ENCODE measurements at places on chromosomes 3 and 15.

DNA sequence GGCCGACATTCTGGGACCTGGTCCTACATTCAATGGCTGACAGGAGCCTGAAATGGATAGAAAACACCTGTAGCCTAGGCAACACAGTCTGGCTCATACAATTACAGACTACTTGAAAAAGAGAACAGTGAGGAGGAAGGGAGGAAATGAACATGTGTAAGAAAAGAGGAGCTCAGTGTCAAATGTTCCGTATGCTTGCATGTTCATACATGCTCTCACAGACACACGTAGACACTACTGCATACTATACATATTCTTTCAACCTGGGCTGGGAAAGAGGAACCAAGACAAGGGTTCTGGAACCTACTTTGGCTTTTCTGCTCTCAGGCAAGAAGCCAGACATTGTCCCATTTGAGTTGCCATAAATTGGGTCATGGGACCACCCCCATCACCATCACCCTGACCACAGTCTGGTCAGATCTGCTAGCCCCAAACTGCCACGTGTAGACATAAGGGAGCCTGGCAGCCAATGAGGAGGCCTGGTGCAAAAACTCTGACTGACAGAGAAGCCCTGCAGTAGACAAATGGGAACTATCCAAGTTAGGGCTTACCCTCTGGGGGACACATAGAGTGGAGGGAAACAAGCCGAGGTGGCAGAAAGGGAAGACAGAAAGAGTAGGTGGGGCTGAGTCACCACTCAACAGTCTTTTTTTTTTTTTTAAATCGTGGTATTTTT, 310.0 kb downstream of the SHQ1 start:
- DNase-seq = peak; percentile 72

DNA sequence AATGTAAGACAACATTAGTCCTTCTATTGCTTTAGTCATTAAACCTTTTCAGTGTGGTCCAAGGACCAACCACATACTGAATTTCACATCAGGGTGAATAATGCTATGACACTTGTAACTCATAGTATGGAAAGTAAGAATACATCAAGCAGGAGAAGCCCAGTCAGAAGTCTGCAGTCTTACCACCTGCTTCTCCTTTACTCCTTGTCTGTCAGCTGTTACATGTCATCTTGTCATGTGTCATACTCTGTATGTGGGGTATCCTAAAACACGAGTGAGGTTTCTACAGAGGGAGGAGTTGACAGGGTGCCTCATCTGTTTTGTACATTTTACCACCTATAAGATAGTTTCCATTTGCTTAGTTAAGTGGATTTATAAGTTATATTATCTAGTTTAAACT, 32.8 kb upstream of the EID1 start:
- no peak for DNase-seq

DNA sequence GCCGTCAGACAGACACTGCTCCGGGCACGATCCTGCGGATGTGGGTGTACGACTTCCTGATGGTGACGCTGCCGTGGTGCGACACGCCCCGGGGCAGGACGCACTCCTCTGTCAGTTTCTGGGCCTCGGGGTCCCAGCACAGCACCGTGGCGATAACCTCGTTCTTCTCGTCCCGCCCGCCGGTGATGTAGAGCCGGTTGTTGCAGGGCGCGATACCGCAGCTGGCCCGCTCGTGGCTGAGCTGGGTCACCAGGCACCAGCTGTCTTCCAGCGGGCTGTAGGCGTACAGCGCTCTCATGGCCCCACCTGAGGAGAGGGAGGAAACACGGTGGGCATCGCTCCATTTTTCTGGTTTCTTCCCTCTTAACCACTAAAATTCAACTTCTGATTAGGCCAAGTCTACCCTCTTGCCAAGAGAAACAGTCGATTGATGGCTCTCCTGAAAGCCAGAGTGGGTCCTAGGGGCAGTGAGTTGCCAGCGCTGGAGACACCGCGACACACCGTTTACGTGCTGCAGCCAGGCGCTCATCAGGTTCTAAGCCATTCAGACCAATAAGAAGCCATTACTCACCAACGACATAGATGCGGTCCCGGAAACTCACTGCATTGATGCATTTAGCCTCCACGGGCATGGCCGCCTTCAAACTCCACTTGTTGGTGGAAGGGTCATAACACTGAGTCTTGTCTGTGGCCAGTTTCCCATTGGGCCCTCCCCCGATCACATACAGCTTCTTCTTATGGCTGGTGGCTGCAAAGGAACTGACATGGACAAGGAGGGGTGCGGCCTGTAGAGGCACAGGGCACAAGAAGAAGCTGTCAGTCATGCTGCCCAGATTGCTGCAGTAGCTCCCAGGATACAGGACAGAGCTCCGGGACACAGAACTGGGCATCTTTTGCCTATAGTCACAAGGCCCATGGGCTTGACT, 63.3 kb downstream of the KLHL6 start:
- no peak for DNase-seq

DNA sequence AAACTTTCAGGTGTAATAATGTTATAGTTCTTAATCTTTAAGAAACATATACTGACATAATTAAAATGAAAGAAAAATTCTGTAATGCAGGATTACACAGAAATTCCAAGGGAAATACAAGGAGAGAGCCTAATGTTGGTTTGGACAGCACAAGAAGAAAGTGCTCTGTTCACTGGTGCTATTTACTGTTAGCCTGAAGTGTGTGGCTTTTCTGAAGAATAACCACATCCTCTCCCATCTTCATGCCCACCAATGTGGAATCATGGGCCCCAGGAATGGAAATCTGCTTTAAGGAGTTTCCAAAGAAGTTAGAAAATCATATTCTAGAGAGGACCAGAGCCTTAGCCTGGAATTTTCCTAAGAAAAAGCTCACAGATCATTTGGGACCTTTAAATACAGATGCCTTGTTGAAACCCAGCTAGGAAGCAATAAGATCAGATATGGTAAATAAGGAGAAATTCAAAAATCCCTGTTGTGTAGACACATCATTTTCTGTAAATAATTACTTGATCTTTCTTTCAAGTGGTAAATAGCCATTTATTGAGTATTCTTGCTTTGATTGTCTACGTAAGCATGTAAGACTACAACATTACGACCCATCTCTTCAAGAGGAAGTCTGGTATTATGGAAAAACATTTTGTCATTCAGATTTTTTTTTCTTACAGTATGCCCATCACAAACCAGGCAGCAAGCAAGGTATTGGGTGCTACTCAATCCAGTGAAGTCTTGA, 10.3 kb upstream of the USP50 start:
- peak; percentile 21 for DNase-seq

- no peak for DNase-seq
These were observed 71.2 kb upstream of the SOX14 start for GRCh38 chr3:137692803-137693431.
